ENCODE measurements at places on chromosomes 7 and 10. TPM values are rescaled to one million over a fixed set of nuclear protein-coding genes. Genes with fewer than 3 reads are reported as not detected.

- peak overlapping the region; percentile 11 for H3K4me3 ChIP-seq
- H3K36me3 ChIP-seq: peaks cover 10% of the 10 kb centered on the region
- peak; percentile 89 for DNase-seq
- H3K4me1 ChIP-seq: peaks cover 7% of the 10 kb centered on the region
- no peaks in the 10 kb centered on the region for H3K27me3 ChIP-seq
These were observed 20.4 kb downstream of the SH2B2 start for GRCh38 chr7:102306916-102307677.

Gene HOXA7
- total RNA-seq: 34.8 TPM

- H3K27me3 ChIP-seq: peaks cover 15% of the 10 kb centered on the region
- no peak for DNase-seq
- no peak overlapping the region for H3K27ac ChIP-seq
- no peaks in the 10 kb centered on the region for H3K36me3 ChIP-seq
These were observed 16.8 kb upstream of the RAMP3 start for GRCh38 chr7:45140827-45141226.

DNA sequence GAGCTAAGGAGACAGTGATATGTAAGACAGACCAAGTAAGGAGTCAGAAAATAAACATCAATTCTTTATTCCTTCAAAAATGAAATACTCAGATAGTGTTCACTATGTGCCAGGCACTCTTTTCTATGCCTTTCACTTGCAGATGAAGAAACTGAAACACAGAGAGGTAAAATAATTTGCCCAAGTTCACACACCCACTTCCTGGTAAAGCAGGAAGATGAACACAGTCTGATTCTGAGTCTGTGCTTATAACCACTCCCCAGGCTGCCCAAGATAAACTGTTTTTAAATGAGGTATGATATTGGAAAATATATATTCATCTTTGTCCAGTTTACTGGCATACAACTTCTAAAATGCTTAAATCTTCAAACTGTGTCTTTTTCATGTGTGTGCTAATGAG, 294.4 kb upstream of the NPVF start:
- no peaks in the 10 kb centered on the region for H3K27me3 ChIP-seq
- no peak for DNase-seq
- no peak overlapping the region for H3K27ac ChIP-seq
- H3K36me3 ChIP-seq: no peaks in the 10 kb centered on the region
- no peaks in the 10 kb centered on the region for H3K4me1 ChIP-seq
- H3K4me3 ChIP-seq: no peak overlapping the region
